Posterior vena cava (tissue), 2 donors: ENCODE measurements at places on chromosomes 16 and 17. TPM values are rescaled to one million over a fixed set of nuclear protein-coding genes. Genes with fewer than 3 reads are reported as not detected.

The KRTAP4-4 gene
- not detected for total RNA-seq

The FMNL1 gene
- 19.5 TPM for total RNA-seq

DNA sequence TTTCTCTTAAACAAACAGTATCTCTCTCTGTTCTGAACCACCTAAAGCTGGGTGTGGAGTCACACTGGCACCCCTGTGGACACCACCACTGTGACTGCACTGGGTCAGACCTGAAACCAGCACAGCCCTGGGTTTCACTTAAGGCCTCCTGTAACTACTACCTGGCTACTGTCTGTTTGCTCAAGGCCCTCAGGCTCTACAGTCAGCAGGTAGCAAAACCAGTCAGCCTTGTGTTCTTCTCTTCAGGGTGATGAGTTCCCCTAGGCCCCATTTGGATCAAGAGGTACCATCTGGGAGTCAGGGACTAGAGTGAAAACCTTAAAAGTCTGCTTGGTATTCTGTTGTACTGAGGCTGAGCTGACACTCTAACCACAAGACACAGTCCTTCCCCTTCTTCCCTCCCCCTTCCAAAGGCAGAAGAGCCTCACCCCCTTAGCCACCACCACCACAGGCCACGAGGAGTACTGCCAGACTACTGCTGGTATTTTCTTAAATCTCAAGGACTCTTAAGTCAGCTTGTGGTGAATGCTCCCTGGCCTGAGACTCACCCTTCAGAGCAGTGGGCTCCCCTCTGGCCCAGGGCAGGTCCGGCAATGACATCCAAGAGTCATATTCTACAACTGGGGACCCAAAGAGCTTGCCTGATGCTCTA lies 153.2 kb upstream of the MON1B start:
- no peak for DNase-seq

- no peak for DNase-seq
Measured at GRCh38 chr16:72857834-72858664, 189.9 kb downstream of the ZFHX3 start.

DNA sequence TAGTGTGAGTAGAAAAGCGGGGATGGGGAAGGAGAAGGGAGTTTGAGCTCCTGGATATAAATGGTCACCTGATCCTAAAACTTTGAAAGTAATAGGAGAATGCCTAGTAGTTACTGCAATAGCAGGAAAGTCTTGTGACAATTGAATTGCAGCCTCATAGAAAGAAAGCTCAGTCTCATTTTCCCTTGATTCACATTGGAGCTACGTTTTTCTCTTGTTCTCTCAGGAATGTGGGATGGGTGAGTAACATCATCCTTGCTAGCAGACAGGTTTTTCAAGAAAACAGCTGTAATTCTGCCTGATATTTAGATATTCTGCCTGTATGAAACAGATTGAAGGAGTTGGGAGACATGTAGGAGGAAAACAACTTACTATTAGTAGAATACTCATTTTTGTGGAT lies 25.3 kb downstream of the SF3B3 start:
- no peak for DNase-seq

GRCh38 chr17:17859909-17860765 lies 23.4 kb upstream of the SREBF1 start:
- peak; percentile 91 for DNase-seq

DNA sequence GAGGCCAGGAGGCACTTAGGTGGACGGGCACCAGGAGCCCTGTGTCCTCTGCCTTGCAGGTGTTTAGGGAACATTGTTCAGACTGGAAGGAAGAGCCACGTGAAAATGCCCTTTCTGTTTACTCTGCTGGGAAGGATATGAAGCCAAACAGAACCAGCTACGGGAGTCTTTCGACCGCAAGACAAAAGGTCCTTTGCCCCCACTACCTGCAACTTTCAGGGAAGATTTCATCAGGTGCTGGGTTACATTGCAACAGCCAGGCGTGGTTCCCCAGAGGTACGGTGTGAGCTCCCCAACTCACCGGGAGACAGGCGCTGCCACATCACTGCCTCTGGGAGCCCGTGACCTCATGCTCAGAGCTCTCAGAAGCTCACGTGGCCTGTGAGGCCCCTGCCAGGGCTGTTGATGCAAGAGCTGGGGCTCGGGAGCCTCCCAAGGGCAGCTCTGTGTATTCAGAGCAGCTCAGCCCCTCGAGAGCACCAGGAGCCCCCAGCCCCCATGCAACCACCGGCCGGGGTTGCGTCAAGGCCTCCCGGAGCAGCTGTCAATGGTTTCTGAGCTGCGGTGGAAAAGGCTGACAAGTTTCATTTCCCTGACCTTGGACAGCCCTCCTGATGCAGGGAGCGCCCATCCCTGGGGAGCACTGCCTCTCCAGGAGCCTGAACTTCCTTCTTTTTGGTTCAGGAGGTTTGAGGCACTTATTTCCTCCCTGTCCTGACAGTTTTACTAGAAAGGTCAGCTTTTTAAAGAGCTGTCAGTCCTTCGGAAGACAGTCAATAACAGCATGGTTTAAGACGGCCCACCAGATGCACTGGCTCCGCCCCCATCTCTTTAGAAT lies 42.1 kb downstream of the TBC1D16 start:
- peak; percentile 93 for DNase-seq

DNA sequence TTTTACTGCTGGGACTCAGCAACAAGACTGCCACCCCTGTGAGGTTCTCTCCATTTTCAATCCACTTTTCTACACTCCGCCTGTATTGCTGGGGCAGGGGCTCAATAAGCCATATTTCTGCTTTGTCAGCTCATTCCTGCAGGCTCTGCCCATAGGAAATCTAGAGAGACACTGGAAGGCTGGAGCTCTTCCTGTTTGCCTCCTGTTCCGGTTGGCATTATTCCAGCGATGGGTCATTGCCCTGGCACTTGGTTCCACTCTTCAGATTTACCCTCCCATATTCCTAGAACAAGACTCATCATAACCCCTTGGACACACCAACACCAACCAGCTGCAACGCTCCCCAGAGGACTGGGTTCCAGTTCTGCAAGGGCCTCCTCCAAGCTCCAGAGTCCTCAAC lies 210.4 kb downstream of the CA10 start:
- no peak for DNase-seq

GRCh38 chr16:47676635-47677177 lies 215.6 kb downstream of the PHKB start:
- no peak for DNase-seq

- no peak for DNase-seq
Measured at GRCh38 chr17:81684442-81684911, 666 bp downstream of the HGS start.
